Jurkat, Clone E6-1 (cell line): ENCODE measurements at places on chromosomes 4 and X.

DNA sequence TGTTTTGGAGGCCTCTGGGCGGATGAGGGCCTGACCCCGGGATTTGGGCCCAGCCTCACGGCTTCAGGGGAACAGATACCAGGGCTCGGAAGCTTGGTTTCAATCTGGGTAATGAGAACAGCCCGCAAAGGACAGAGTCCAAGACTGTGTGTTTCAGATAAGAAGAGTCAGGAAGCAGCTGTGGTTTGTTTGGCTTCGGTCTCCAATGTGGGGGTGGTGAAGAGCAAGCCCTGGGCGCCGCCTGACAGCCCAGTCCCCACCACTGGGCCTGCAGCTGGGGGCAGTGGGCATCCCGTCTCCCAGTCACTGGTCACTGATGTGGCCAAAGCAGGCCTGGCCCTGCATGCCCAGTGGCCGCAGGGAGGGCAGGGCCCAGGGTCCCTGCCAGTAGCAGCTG, 9.1 kb downstream of the WFS1 start:
- peak; percentile 81 for DNase-seq

GRCh38 chr4:95694411-95694810, 145.5 kb upstream of the PDHA2 start:
- DNase-seq: no peak

DNA sequence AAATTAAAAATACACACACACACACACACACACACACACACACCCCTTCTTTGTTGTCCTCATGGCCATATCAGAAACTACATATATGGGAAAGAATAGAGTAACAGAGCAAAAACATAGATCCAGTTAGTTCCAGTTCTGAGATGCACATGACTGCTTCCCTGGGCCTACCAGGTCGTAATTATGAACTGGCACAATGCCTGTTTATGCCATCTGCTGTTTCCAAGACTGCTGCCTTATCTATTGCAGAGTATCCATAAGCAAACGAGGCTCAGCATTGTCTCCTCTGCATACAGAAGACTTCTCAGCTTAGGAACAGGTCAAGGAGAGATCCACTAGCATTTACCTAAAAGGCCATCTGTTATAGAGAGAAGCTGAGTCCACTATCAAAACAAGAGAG, 789.0 kb downstream of the TECRL start:
- no peak for DNase-seq

GRCh38 chr4:6137027-6137746, 63.2 kb downstream of the JAKMIP1 start:
- no peak for DNase-seq

DNA sequence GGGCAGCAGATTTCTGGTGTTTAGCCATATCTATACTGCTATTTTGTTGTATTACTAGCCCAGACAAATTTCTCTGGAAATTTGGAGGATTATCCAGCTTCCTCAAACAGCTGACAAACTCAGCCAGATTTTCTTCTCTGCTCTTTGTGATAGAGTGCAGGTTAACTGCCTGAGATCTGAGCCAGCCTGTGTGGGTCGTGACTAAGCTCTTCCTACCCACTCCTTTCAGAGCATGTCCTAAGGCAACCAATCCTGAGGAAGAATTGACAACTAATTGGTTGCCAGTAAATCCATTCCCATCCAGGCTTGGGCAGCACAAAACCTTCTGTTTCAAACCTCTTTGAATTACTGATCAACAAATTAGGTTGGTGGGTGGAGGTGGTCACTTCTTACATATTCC, 2.5 kb upstream of the GABRA2 start:
- DNase-seq: no peak

GRCh38 chrX:1389181-1389992, 2.5 kb downstream of the SLC25A6 start:
- DNase-seq: no peak

GRCh38 chr4:15563871-15564270, 91.3 kb downstream of the FBXL5 start:
- no peak for DNase-seq

DNA sequence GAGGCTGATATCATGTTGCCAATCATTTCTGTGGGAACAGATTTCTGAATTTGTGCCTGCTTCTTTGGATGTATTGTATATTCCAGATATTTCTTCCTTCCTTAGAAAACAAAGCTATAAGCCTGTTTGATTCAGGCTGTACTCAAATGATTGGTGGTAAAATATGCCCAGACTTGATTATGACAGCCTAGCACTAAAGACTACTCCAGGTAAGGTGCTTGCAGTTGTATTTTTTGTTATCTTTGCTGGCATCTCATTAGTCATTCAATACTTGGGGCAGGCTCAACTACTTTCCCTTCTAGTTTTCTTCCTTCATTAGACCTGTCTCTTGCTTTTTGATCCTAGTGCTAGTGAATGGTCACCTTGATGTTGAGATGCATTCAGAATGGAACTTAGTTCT, 90.6 kb downstream of the ZNF518B start:
- DNase-seq: no peak
